ENCODE measurements at places on chromosomes 2 and 18.

DNA sequence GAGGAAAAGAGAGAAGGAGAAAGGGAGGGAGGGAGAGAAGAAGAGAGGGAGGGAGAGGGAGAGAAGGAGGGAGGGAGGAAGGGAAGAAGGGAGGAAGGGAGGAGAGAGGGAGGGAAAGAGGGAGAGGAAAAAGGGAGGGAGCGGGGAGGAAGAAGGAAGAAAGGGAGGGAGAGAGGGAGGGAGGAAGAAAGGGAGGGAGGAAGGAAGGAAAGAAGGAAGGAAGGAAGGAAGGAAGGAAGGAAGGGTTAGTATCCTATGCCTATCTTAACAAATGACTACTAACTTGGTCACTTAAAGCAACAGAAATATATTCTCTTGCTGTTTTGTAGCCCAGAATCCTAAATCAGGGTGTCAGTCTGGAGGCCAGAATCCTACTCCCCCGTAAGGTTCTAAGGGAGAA lies 52.1 kb downstream of the CMPK2 start:
- DNase-seq, result no peak

DNA sequence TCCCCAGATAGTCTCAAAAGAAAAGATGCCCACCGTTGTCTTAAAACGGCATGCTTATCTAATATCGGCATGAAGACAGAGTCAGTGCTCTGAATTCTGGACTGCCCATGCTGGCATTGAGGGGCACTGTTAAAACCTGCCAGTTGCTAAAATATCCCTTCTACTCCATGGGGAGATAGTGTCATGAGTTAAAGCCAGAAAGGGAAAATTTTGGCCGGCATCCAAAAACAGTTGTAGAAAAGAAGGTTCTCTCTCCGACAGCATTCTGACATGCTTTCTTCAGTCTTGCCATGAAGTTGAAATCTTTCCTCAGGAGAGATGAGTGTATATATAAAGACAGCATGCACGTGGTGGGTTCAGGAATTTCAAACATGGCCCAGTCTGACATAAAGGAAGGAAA lies 401.3 kb upstream of the PIK3C3 start:
- DNase-seq, result no peak

DNA sequence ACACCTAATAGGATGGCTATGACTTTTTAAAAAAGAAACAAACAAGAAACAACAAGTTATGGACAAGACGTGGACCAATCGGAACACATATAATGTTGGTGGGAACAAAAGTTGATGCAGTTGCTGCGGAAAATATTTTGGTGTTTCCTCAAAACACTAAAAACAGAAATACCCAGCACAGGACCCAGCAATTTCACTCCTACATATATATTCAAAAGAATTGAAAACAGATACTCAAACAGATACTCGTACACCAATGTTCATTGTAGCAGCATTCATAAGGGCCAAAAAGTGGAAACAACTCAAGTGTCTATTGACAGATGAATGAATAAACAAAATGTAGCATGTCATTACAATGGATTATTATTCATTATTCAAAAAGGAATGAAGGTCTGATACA lies 12.1 kb downstream of the CCDC141 start:
- no peak for DNase-seq

- no peak for DNase-seq
Observed at GRCh38 chr18:8980918-8981317, 121.6 kb upstream of the NDUFV2 start.

- DNase-seq, result peak; percentile 60
Observed at GRCh38 chr2:180472133-180472532, 465.0 kb upstream of the CWC22 start.

- DNase-seq, result no peak
Observed at GRCh38 chr18:38801640-38802039, 1236.0 kb upstream of the CELF4 start.

GRCh38 chr2:214217599-214217998 lies 193.3 kb upstream of the VWC2L start:
- DNase-seq, result no peak

DNA sequence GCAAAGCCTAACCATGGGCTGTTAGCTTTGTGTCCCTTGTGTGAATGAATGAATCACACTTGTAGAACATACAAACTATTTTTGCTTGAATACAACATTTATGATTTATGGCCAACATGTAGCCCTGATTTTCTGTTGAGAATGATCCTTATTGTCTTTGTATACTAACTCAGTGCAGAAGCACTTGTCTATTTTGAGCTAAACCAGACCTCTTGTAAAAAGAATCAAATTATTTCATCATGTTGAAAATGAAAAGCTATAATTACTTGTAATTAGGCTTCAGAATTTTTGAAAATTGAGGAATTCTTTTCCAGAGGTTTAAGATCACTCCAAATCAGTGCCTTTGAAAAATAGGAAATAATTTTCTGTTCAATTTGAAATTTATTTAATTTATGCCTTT lies 85.9 kb downstream of the ZNF407 start:
- no peak for DNase-seq

DNA sequence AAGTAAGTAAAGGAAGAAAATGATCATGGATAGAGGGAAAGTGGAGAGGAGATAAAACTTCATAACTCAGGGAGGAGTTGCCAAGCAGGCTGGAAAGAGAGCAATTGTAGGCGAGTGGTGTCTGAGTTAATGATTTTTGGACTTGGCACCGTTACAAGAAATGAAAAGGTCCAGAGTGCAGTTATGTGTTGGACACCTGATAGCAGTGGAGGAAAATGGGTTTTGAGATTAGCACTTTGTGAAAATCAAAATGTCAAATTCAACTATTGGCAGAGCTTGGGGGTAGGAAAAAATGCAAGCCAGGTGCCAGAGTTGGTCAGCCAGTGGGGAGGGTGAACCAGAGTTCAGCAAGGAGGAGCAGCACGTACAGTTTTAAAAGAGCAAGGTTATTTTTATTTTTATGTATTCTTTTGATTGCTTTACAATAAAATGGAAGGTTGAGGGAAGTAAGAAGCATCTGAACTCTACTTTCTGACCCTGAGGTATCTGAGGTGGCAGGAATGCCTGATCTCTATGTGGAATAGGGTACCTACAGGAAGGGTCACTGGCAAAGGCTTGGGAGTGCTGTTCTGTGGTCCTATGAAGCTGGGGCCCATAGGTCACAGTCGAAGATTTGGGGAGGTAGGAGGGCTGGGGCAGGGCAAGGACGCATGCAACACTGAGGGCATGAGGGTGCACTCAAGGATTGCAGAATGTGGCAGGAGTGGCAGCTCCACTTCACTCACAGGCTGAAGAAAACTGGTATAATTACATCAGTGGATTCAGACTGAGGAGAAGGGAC lies 127.5 kb downstream of the CD8B2 start:
- DNase-seq, result no peak

- DNase-seq, result peak; percentile 47
Observed at GRCh38 chr18:74116633-74117554, 30.7 kb downstream of the FBXO15 start.

GRCh38 chr2:136107051-136108033 lies 10.6 kb downstream of the CXCR4 start:
- no peak for DNase-seq

GRCh38 chr2:175007510-175007909 lies 2.3 kb upstream of the CHN1 start:
- no peak for DNase-seq

- DNase-seq, result peak; percentile 96
Observed at GRCh38 chr18:58135183-58135641, 91.2 kb downstream of the NEDD4L start.

DNA sequence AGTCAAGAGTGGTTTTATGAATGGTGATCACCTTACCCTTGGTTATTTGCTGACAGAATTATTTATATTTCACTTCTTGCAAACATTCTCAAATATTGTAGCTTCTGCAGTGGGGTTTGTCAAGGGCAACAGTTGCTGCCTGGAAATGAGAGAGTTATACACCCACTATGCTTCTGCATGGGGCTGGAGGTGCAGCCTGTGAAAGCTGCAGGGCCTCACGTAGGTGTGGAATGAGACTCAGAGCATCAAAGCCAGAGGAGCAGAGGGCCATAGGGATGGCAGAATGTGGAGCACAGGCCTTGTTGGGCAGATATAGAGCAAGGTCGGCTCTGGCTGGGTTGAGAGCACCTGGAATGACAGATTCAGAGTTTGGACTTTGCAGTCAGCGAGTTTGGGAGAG lies 128.2 kb downstream of the ARHGEF4 start:
- DNase-seq, result no peak

DNA sequence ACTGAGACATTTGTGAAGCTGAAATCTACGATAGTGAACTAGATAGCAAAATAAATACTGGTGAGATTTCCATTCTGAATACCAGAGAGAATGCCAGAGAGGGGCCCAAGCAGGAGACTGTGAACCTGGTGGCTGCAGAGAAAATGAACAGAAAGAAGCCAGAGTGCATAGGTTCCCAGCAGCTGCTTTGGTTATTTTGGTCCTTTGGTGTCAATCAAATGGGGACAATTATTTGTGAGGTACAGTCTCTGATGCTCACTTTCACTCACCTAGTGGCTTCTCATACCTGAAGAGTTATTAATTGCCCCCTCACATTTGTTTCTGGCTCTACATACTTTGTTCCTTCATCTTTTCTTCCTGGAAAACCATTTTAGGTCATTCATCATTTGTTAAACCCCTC lies 812.1 kb downstream of the CPS1 start:
- DNase-seq, result no peak

- peak; percentile 28 for DNase-seq
Observed at GRCh38 chr2:98253461-98254070, 92.7 kb upstream of the CNGA3 start.

DNA sequence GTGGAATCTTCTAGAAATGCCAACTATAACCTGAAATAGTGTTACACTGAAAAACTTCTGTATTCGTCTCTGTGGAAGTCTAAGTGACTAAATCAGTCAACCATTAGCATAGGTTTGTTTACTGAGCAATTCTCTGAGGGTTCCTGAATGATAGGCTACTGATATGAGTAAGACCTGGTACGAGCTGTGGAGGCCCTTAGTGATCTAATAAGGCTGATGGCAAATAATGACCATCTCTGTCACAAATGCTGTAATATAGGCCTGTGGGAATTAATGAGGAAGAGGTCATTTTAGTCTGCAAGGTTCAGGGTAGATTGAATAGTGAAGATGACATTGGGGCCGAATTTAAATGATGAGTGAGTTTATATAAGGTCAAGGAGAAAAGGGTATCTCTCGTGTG lies 82.5 kb downstream of the MGAT5 start:
- DNase-seq, result no peak

- DNase-seq, result no peak
Observed at GRCh38 chr2:60557486-60557864, 4.0 kb upstream of the BCL11A start.

GRCh38 chr18:27372386-27372785 lies 187.3 kb upstream of the CHST9 start:
- no peak for DNase-seq

- no peak for DNase-seq
Observed at GRCh38 chr2:142100970-142101369, 29.8 kb downstream of the LRP1B start.

Measured in AG10803 (cell line).